ENCODE measurements at places on chromosomes 4 and X. TPM values are rescaled to one million over a fixed set of nuclear protein-coding genes. Genes with fewer than 3 reads are reported as not detected.

- no peak overlapping the region for H3K27ac ChIP-seq
- H3K4me1 ChIP-seq, result no peaks in the 10 kb centered on the region
- H3K4me3 ChIP-seq, result no peak overlapping the region
- H3K36me3 ChIP-seq, result no peaks in the 10 kb centered on the region
- H3K27me3 ChIP-seq, result no peaks in the 10 kb centered on the region
Measured at GRCh38 chr4:182536221-182536811, 293.1 kb downstream of the TENM3 start.

HAND2 gene
- total RNA-seq, result not detected

DNA sequence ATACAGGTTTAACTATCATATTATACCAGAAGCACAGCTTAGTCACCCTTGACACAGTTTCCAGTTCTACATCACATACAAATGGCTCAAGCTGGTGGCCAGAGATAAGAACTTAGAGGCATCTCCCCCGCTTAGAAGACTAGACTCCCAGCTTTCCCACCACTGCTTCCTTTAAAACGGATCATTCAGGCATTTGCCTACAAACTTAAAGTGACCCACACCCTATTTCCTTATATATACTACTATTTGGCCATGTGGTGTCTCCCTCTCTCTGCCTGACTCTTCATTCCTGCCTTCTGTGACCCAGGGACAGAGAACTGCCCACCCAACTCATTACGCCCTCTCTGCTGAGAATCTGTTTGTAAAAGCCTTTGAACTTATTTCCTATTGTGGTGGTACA lies 781.2 kb upstream of the DIAPH2 start:
- H3K4me1 ChIP-seq, result no peaks in the 10 kb centered on the region
- H3K4me3 ChIP-seq, result no peak overlapping the region
- no peak overlapping the region for H3K27ac ChIP-seq
- no peak for DNase-seq
- H3K36me3 ChIP-seq, result no peaks in the 10 kb centered on the region

IDUA gene
- total RNA-seq, result 0.32 TPM

DNA sequence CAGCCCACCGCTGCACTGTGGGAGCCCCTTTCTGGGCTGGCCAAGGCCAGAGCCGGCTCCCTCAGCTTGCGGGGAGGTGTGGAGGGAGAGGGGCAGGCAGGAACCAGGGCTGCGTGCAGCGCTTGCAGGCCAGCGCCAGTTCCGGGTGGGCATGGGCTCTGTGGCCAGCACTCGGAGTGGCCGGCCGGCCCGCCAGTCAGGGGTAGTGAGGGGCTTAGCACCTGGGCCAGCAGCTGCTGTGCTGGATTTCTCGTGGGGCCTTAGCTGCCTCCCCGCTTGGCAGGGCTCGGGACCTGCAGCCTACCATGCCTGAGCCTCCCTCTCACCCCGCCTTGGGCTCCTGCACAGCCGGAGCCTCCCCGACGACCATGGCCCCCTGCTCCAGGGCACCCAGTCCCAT lies 45.2 kb downstream of the RXFP1 start:
- no peaks in the 10 kb centered on the region for H3K36me3 ChIP-seq
- no peaks in the 10 kb centered on the region for H3K27me3 ChIP-seq
- H3K27ac ChIP-seq, result no peak overlapping the region
- H3K4me3 ChIP-seq, result no peak overlapping the region

- H3K4me3 ChIP-seq, result no peak overlapping the region
- no peaks in the 10 kb centered on the region for H3K27me3 ChIP-seq
- peaks cover 2% of the 10 kb centered on the region for H3K36me3 ChIP-seq
- H3K4me1 ChIP-seq, result no peaks in the 10 kb centered on the region
- DNase-seq, result no peak
- no peak overlapping the region for H3K27ac ChIP-seq
Measured at GRCh38 chr4:112559053-112559452, 43.1 kb upstream of the NEUROG2 start.

- H3K4me1 ChIP-seq, result peaks cover 36% of the 10 kb centered on the region
- H3K4me3 ChIP-seq, result no peak overlapping the region
- peaks cover 10% of the 10 kb centered on the region for H3K36me3 ChIP-seq
Measured at GRCh38 chr4:7812231-7812857, 127.3 kb downstream of the AFAP1 start.

- peaks cover 15% of the 10 kb centered on the region for H3K36me3 ChIP-seq
- H3K27ac ChIP-seq, result no peak overlapping the region
- H3K4me1 ChIP-seq, result peaks cover 28% of the 10 kb centered on the region
- H3K4me3 ChIP-seq, result no peak overlapping the region
- DNase-seq, result no peak
- H3K27me3 ChIP-seq, result no peaks in the 10 kb centered on the region
Measured at GRCh38 chr4:7063362-7063761, 4.5 kb downstream of the GRPEL1 start.

DNA sequence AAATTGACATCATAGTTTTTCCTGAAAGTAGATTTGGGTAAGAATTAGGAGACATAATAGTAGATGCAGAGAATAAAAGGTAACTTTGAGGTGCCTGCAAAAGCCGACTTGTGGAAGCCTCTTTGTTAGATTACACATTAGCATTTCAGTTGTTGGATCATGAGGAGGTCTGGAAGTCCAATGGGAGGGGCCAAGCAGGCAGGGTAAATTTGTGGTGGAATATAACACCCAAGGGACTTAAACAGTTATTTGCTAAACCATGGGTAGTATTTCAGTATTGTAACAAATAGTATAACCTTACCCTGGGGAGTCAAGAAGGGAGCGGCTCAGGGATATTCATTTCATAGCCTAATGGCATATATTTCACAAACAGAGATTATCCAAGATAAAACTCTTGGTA lies 810.7 kb upstream of the AMOT start:
- no peak overlapping the region for H3K27ac ChIP-seq
- no peaks in the 10 kb centered on the region for H3K4me1 ChIP-seq
- H3K36me3 ChIP-seq, result no peaks in the 10 kb centered on the region
- DNase-seq, result no peak
- H3K4me3 ChIP-seq, result no peak overlapping the region
- H3K27me3 ChIP-seq, result no peaks in the 10 kb centered on the region

- H3K4me3 ChIP-seq, result no peak overlapping the region
- no peak overlapping the region for H3K27ac ChIP-seq
- H3K36me3 ChIP-seq, result no peaks in the 10 kb centered on the region
- no peaks in the 10 kb centered on the region for H3K27me3 ChIP-seq
Measured at GRCh38 chr4:53371843-53372521, 5.5 kb upstream of the FIP1L1 start.

TRPC5OS gene
- total RNA-seq, result not detected

- H3K27me3 ChIP-seq, result no peaks in the 10 kb centered on the region
- H3K36me3 ChIP-seq, result no peaks in the 10 kb centered on the region
- no peak overlapping the region for H3K4me3 ChIP-seq
- no peak for DNase-seq
- H3K4me1 ChIP-seq, result peaks cover 22% of the 10 kb centered on the region
Measured at GRCh38 chrX:71638409-71638808, 20.1 kb upstream of the CXCR3 start.

- H3K27ac ChIP-seq, result no peak overlapping the region
- no peak overlapping the region for H3K4me3 ChIP-seq
- DNase-seq, result no peak
- no peaks in the 10 kb centered on the region for H3K4me1 ChIP-seq
Measured at GRCh38 chrX:129403974-129404669, 119.2 kb downstream of the SMARCA1 start.

DNA sequence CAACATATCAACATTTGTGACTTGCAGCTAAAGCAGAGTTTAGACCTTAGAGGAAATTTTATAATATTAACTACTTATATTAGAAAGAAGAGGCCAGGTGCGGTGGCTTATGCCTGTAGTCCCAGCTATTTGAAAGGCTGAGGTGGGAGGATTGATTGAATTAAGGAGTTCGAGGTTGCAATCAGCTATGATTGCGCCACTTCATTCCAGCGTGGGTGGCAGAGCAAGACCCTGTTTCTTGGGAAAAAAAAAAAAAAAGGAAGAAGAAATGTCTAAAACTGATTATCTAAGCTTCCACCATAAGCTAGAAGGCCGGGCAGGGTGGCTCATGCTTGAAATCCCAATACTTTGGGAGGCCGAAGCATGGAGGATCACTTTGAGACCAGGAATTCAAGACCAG lies 42.0 kb upstream of the USP9X start:
- no peaks in the 10 kb centered on the region for H3K36me3 ChIP-seq
- DNase-seq, result no peak
- peaks cover 21% of the 10 kb centered on the region for H3K4me1 ChIP-seq
- no peaks in the 10 kb centered on the region for H3K27me3 ChIP-seq
- H3K4me3 ChIP-seq, result no peak overlapping the region

GRCh38 chr4:42995343-42995944 lies 102.9 kb downstream of the GRXCR1 start:
- peak; percentile 12 for DNase-seq
- H3K27ac ChIP-seq, result no peak overlapping the region
- H3K27me3 ChIP-seq, result no peaks in the 10 kb centered on the region
- no peak overlapping the region for H3K4me3 ChIP-seq

DNA sequence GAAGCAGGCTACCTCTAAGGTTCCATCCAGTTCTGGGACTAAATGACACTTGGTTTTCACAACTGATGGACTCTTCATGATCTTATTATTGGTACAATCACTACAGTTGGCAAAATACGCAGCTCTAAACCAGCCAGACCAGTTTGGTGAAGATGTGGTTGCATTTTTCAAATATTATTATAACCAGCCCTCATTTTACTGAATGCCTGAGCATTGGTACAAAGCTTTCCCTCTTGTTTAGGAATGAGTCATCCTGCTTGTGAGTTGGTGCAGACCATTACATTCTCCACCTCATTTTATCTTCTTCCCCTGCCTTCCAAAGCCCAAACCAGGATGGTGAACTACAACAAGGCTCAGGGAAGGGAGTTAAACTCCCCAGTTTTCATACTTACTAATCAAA lies 223.1 kb downstream of the KDR start:
- no peaks in the 10 kb centered on the region for H3K36me3 ChIP-seq
- H3K4me1 ChIP-seq, result no peaks in the 10 kb centered on the region
- H3K27ac ChIP-seq, result no peak overlapping the region
- DNase-seq, result no peak
- H3K4me3 ChIP-seq, result no peak overlapping the region

DNA sequence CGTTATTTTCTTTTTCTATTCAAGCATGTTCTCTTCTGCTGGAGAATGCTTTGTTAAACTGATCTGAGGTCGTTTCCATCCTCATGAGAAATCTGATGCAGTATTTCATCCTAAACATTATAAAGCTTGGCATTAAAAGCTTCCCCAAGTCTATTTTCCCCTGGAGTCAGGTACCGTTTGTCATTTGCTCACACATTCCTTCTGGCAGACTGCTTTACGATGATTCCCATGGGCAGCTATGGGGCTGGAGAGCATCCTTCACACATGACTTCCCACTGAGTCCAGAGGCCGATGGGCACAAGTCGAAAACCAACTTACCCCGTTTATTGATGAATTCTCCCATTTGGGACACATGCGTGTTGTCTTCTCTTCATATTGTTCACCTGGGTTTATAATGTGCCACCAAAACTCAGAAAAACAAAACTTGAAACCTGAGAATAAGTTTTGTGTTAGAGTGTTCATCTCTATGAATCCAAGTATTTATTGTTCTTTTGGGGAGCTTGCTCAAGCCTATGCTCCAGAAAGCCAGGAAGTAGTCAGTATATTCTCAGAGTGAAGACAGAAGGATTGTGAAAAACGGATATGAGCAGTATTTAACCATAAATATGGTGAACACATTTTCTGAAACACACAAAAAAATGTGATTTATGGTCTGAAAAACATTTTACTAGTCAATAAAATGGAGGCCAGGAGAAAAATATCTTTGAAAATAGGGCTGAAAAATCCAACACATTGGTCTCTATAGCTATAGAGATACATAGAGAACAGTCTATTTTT lies 298.8 kb upstream of the NOCT start:
- DNase-seq, result no peak
- no peaks in the 10 kb centered on the region for H3K36me3 ChIP-seq
- no peak overlapping the region for H3K27ac ChIP-seq
- H3K4me1 ChIP-seq, result no peaks in the 10 kb centered on the region
- H3K27me3 ChIP-seq, result no peaks in the 10 kb centered on the region
- no peak overlapping the region for H3K4me3 ChIP-seq

DNA sequence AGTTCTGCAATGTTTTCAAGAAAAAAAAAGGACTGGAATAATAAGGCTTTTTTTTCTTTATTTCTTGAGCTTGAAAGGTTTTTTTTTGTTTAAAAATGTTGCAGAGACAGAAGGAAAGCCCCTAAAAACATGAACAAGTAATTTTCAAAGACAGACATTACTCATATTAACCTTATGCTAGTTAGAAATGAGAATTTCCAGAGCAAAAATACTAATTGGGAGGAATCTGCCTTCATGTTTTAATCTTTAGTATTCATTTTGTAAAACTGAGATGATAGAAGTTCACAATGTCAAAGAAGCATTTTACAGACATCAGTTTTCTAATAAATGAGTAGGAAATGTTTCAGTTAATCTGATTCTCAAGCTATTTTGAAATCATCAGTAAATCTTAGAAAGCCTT lies 1805.3 kb downstream of the PCDH7 start:
- no peak overlapping the region for H3K4me3 ChIP-seq
- no peaks in the 10 kb centered on the region for H3K27me3 ChIP-seq
- no peak for DNase-seq
- H3K27ac ChIP-seq, result no peak overlapping the region
- no peaks in the 10 kb centered on the region for H3K4me1 ChIP-seq

DNA sequence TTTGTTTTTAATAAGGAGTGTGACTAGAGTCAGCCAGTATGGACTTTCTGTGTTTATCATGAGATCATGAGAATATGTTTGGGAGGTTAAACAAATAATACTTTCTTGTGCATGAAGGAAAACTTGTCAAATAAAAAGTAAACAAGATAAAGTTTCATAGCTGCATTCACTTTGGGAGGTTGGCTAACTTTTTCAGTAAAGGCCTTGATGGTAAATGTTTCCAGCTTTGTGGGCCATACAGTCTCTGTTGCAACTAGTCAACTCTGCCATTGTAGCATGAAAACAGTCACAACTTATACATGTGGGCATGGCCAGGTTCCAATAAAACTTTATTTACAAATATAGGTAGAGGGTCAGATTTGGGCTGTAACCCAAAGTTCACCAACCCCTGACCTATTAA lies 150.4 kb downstream of the MID1 start:
- H3K36me3 ChIP-seq, result no peaks in the 10 kb centered on the region
- no peak overlapping the region for H3K4me3 ChIP-seq
- no peaks in the 10 kb centered on the region for H3K4me1 ChIP-seq
- H3K27me3 ChIP-seq, result no peaks in the 10 kb centered on the region
- no peak overlapping the region for H3K27ac ChIP-seq

GRCh38 chrX:154091678-154092077 lies 5.8 kb downstream of the MECP2 start:
- peaks cover 37% of the 10 kb centered on the region for H3K4me1 ChIP-seq
- H3K27ac ChIP-seq, result no peak overlapping the region
- DNase-seq, result no peak
- no peaks in the 10 kb centered on the region for H3K27me3 ChIP-seq
- H3K36me3 ChIP-seq, result no peaks in the 10 kb centered on the region
- no peak overlapping the region for H3K4me3 ChIP-seq

ARHGEF38 gene
- total RNA-seq, result not detected
